ENCODE measurements at places on chromosomes 6 and 20.

- DNase-seq: no peak
Observed at GRCh38 chr6:24966381-24966780, 30.6 kb upstream of the RIPOR2 start.

DNA sequence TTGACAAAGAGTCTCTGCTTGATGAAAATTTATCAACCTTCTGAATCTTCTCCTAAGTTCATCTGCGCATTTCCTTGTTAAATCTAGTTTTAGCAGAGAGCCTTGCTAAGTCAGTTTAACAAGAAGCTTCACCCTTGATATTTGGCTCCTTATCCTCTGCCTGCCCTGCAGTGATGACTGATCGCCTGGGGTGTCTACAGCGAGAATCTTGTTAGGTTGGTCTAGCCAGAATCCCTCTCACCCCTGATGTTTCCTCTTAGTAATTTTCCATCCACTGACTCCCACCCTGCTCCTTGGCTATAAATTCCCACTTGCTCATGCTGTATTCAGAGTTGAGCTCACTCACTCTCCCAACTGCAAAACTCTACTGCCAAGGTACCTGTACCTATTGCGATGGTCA lies 114.1 kb downstream of the TENT5A start:
- no peak for DNase-seq

GRCh38 chr6:160042788-160043301 lies 74.0 kb downstream of the IGF2R start:
- no peak for DNase-seq

- no peak for DNase-seq
Observed at GRCh38 chr6:168132531-168133167, 53.6 kb upstream of the FRMD1 start.

- no peak for DNase-seq
Observed at GRCh38 chr6:100719883-100720682, 161.0 kb downstream of the ASCC3 start.

DNA sequence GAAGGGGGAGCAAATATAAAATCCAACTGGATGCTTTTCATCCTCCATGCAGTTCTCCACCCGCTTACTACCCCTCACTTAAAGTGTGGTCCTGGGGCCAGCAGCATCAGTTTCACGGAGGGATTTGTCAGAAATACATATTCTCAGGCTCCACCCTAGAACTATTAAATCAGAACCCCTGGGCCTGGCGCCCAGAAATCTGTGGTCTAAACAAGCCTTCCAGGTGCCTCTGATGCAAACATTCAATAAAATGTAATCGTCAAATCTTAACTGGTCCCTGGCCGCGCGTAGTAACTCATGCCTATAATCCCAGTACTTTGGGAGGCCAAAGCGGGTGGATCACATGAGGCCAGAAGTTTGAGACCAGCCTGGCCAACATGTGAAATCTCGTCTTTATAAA lies 47.7 kb downstream of the ATXN1 start:
- no peak for DNase-seq

DNA sequence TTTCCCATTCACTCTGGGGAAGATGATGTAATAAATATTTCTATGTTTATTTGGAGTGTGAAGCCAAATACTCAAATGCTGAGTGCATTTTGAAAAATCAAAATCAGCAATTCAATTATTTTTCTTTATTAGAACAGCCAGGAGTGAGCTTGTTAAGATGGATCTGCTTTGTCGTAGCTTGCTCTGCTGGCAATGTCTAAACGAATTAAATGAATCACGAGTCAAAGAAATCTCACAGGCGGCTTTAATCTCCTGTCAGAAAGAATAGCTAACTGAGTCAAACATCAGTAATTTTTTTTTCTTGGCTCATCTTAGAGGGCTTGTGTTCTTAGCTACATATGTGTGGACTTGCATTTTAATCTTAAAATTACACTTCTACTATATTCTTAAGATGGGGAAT lies 100.2 kb upstream of the HMGN3 start:
- DNase-seq: no peak

- DNase-seq: peak; percentile 33
Observed at GRCh38 chr6:159077123-159077522, 32.3 kb upstream of the TAGAP start.

- DNase-seq: no peak
Observed at GRCh38 chr20:36584018-36584481, 10.7 kb downstream of the TGIF2 start.

GRCh38 chr6:71420693-71421328 lies 132.2 kb downstream of the OGFRL1 start:
- DNase-seq: no peak

DNA sequence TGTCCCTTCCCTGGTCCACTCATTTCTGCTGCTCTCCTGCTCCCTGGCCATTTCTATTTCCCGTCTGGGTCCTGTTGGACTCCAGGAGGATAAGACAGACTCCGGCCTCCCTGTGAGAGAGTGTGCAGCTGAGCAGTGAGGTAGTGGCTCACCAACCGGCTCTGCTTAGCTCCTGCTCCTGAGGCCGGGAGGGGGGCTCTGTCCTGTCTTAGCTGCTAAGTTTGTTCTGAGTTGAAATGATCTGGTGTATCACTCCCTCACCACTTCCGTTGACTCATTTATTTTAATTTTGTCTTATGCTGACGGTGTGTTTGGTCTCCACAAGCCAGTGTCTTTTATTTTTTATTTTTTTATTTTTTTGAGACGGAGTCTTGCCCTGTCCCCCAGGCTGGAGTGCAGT lies 148.5 kb upstream of the PDE10A start:
- DNase-seq: no peak

DNA sequence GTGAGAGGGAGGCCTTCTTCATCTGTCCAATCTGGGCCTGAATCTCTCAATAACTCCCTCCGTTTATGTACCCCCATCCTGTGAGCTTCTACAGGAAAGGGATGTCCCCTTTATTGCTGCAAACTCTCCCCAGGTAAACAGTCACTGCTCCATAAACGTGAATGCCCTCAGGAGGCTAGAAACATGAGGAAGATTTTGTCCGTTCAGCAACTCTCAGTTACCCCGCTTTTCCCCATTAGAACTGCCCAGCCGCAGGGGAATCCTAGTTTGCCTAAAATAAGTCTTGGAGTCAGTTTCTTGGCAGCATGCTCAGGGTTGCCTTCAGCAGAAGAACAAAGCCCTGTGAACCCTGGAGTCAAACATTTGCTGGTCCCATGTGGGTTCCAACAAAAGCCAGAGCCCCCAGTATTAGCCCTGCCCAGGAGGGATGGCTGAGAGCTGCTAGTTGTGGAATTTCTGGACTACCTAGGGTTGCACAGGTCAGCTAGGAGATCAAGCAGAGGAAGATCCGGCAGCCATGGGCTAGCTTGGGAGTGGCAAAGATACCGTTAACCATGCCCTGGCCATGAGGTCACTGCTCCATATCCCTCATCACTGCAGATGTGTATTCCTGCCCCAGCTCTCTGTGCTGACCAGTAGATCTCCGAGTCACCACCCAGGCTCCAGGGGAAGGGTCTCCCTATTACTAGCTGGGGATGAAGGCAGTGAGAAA lies 640 bp downstream of the LRRN4 start:
- no peak for DNase-seq

Data from activated gamma-delta T cell treated with Interleukin-2 at 50 U/mL for 16 hours (primary cell).